Esophagus squamous epithelium (tissue), 5 donors: ENCODE measurements at places on chromosomes 2 and 18.

GRCh38 chr2:238928520-238929241 is 80.8 kb downstream of the TWIST2 start:
- no peak for DNase-seq

DNA sequence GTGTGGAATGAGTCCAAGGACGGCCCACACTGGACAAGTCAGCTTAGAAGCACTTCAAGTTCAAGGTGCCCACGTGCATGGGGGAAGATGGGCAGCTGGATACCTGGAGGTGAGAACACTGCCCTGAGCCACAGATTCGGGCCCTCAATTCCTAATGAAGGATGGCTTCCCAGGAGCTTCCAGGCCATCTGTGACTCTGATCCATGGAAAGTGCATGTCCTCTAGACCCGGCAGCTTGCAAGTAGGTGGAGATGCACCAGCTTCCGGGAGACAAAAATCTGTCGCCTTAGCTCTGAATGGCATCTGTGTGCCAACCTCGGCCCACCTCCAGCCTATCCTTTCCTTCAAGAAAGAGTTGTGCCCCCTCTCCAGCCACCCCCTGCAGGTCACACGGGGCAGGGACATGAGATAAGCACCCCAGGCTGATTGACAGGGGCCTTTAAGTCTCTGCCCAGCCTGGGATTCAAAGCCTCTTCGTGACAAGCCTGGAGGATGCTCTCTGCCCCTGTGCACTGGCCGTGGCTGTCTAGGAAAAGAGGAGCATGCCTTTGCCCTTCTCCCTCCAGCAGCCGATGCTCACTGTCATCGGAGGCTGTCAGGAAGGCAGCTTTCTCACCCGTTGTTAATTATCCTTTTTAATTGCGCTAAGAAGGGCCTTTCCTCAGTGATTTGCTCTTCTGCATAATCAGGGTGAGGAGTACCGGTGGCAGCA is 65.5 kb downstream of the BIN1 start:
- no peak for DNase-seq

DNA sequence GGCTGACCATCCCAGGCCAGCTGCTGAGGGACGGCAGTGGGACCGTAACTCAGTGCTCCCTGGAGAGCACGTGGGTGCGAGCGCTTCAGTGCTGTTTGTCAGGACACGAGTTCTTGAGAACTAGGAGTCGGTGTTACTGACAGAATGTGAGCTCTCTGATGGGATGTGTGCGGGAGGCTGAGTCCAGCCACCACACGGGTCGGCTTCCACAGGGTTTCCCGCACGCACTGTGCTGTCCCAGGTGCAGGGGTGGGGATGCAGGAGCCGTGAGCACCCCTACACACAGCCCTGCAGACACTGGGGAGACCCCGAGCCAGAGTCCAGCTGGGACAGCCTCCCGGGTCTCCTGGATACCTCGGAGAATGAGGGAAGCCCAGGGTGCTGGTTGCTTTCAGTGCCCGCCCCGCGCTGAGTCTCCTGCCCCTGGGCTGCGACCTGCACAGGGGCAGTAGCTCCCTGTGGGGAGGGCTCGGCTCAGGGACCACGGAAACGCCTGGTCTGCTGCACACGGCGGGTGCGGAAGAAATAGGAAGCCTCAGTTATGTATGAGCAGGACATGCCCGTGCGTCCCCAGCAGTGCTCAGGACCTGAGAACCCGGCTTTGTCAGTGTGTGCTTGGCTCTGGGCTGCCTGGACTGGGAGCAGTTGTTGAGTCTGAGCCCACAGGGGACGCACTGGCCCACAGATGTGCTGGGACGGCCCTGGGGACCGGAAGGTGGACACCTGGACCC is 71.2 kb downstream of the KCNG2 start:
- DNase-seq, result no peak

GRCh38 chr18:69586537-69586936 is 185.8 kb downstream of the DOK6 start:
- DNase-seq, result no peak

GRCh38 chr18:76489081-76489480 is 6.0 kb downstream of the ZNF516 start:
- DNase-seq, result no peak

DNA sequence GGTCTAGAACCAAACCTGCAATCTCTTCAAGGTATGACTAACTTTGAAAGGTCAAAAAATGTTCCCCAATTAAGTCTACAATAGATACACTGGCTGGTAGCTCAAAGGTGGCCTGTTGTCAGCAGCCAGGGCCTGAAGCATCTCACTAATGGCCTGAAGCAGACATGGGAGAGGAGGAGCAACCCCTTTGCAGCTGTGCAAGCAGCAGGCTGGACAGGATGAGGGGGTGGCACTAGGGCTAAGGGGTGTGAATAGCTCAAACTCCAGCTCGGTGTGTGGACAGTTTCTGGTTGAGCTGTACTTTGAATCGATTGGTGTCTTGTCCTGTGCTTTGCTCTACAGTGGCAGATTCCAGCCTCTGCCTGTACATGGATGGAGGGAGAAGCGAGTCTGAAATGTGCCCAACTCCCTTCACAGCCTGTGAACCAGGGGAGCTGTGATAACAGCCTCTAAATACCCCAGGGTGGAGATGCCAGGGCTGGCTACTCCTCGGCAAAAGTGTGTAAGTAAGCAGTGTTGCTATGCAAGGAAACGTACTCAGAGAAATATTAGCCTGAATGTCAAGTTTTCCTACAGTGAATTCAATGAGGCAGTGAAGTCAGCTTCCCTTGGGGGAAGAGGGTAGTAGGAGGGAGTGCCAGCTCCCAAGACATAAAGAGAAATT is 34.7 kb upstream of the DTNB start:
- DNase-seq, result no peak
